ENCODE measurements at places on chromosomes 12 and 14.

GRCh38 chr14:28987516-28987915, 220.9 kb downstream of the FOXG1 start:
- no peak for DNase-seq

GRCh38 chr12:14193639-14194038, 171.8 kb upstream of the ATF7IP start:
- DNase-seq, result no peak

DNA sequence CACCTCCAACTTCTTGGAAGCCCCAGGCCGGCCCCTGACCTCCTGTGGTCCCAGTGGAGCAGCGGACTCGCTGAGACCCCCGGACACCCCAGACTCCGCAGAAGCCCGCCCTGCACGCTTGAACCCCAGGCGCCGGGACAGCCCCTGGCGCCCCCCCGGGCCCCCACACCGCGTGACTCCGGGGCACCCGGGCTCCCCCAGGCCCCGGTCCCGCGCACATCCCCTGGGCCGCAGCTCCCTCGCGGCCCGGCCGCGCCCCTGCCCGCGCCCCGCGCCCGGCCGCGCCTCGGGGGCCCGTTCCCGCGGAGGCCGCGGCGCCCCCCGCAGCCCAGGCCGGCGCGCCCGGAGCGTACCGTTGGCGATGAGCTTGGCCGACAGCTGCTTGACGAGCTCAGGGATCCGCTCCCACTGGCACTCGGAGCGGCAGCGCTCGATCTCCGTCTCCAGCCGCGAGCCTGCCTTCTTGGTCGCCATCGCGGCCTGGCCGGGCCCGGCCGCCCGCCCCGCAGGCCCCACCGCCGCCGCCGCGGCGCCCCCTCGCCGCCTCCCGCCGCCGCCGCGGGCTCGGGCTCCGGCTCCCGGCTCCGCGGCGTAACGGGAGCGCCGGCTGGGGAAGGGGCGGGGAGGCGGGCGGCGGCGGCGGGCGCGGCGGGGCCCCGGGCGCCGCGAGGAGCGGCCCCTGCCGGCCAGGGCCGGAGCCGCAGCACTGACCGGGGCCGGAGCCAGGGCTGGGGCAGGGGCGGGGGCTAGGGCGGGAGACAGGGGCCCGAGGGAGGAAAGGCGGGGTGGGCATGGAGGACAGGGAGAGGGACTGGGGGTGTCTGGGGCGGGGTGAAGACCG, at the start of gene TTC7B:
TTC7B (minus strand) TSS at position 609 of the 841 bp plus-strand sequence; CDS start at position 474, 135 bp downstream.
- peak; percentile 25 for DNase-seq

DNA sequence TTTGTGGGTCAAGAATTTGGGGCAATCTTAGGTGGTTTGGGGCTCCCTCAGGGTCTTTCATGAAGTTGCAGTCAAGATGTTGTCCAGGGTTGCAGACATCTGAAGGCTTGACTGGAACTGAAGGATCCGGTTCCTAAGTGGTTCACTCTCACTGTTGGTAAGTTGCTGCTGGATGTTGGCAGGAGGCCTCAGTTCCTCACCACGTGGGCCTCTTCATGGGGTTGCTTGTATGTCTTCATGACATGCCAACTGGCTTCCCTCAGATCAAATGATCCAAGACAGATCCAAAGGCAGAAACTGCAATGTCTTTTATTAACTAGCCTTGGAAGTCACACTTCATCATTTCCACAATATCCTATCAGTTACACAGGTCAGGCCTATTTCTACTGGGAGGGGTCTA, 49.2 kb downstream of the ARF6 start:
- no peak for DNase-seq

DNA sequence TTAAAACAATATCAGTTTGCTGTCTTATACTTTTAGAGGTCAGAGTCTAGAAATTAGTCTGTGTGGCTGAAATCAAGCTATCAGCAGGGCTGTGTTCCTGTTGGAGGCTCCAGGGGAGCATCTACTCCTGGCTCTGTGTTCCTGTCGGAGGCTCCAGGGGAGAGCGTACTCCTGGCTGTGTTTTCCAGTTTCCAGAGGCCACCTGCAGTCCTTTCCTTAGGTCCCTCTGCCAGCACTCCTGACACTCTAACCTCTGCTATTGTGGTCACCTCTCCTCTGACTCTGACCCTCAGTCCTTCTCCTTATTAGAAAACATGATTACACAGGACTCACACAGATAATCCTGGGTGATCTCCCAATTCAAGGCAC, 1140.7 kb upstream of the TMEM132C start:
- no peak for DNase-seq

- peak; percentile 40 for DNase-seq
Observed at GRCh38 chr14:104968541-104969401, 9.4 kb downstream of the AHNAK2 start.

- peak; percentile 12 for DNase-seq
Observed at GRCh38 chr12:89280833-89281538, 71.3 kb downstream of the DUSP6 start.

GRCh38 chr14:89616852-89617341, 199.9 kb upstream of the FOXN3 start:
- peak; percentile 53 for DNase-seq

DNA sequence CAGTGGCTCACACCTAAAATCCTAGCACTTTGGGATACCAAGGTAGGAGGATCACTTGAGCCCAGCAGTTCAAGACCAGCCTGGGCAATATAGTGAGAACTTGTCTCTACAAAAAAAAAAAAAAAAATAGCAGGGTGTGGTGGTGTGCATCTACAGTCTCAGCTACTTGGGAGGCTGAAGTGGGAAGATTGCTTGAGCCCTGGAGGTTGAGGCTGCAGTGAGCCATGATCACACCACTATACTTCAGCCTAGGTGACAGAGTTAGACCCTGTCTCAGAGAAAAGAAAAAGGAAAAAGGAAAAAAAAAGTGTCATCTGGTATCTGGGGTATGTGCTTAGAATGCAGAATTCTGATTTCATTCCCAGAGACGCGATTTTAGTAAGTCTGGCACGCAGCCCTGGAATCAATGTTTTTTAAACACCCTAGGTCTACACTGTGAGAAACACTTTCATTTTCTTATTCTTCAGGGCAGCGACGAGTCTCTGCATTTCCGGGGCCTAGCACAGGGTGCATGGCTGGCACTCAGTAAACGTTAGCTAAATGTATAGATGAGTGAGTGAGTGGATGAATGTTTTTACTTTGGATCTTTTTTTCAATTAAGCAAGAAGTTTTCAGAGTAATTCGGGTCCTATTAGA, 243.8 kb upstream of the PWP1 start:
- DNase-seq, result peak; percentile 62

GRCh38 chr14:31307198-31307597, 99.6 kb upstream of the HECTD1 start:
- no peak for DNase-seq

DNA sequence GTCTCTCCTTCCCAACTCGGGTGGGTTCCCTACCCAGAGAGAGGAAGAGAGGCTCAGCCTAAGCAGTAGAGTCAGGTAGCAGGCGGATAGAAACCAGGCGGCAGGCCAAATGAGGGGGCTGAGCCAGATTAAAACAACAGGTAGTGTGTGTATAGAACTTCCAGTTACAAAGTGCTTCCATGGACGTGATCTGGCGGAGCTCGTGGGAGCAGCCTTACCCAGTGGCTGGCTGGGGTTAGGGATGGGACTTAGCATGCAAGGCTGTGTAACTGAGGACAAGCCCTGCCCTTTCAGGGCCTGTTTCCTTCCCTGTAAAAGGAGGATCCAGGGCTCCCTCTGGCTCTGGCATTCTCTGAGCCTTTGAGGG, 8.3 kb downstream of the KRT80 start:
- no peak for DNase-seq

GRCh38 chr14:86838363-86838762, 1154.6 kb downstream of the GALC start:
- no peak for DNase-seq

DNA sequence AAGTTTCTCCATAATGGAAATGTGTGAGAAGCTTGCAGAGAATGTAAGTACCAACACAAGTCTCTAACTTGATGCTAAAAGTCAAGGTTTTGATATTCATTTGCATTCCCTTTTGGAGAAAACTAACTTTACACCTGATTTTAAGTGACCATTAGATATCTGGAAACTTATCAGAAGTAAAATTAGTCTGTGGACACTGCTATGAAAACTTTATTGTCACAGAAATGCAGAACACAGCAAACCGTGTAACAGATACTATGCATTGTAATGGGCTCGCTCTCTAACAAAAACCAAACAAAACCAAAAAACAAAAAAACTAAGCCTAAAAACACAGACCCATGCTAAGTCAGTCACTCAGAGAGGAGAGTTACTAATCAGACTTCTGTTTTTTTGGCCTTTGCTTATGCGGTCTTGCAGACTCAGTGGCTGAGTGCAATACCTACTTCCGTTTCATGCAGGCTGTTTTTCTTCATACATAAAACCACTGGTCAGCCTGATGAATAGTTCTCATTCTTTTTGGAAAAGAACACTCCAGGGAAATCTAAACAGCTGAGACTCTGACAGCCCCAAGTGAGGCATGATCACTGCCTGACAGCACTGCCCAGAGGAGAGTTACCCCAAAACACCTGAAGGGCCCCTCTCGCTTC, 35.7 kb downstream of the NRDE2 start:
- DNase-seq, result no peak

- no peak for DNase-seq
Observed at GRCh38 chr12:121538699-121539061, 42.1 kb downstream of the KDM2B start.

GRCh38 chr14:21299562-21300130, 19.8 kb downstream of the RPGRIP1 start:
- no peak for DNase-seq

GRCh38 chr12:4526923-4527546, 11.7 kb upstream of the RAD51AP1 start:
- DNase-seq, result peak; percentile 13

DNA sequence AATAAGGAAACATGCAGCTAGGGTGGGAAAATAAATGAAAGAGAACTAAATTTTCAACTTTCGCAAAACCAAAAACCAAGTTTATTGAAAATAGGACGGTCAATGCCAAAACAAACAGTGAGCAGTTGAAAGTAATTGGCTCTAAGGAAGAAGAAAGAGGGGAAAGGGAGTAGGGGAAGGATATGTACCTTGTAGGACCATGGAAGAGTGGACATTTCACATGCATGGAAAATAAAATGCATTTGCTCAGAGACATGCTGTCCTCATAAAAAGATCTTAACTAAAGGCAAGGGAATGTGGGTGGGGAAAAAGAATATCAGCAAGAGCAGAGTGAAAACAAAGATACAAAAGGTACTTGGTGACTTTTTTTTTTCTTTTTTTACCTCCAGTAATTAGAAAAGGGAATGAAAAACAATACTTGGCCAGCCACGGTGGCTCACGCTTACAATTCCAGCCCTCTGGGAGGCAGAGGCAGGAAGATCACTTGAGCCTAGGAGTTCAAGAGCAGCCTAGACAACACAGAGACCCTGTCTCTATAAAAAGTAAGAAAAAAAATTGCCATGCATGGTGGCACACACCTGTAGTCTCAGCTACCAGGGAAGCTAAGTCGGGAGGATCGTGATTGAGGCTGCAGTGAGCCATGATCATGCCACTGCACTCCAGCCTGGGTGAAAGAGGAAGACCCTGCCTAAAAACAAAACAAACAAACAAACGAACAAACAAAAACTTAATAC, 6.6 kb downstream of the TXNDC16 start:
- no peak for DNase-seq

DNA sequence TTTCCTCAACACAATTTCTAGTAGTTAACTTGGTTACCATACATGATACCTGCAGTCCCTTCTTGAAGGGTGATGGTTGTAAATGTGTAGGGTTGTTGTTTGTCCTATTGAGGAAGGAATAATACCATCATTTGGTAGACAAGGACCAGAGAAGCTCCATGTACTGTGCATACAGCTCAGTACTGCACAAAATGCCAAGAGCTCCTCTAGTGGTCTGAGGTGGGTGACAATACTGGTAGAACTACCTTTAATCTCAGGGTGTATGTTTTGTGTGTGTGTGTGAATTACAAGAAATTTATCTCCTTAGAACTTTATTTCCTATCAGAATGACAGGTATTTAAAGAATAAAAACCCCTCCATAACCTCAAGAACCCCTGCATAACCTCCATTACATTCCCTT, 575.3 kb downstream of the TMTC2 start:
- no peak for DNase-seq

DNA sequence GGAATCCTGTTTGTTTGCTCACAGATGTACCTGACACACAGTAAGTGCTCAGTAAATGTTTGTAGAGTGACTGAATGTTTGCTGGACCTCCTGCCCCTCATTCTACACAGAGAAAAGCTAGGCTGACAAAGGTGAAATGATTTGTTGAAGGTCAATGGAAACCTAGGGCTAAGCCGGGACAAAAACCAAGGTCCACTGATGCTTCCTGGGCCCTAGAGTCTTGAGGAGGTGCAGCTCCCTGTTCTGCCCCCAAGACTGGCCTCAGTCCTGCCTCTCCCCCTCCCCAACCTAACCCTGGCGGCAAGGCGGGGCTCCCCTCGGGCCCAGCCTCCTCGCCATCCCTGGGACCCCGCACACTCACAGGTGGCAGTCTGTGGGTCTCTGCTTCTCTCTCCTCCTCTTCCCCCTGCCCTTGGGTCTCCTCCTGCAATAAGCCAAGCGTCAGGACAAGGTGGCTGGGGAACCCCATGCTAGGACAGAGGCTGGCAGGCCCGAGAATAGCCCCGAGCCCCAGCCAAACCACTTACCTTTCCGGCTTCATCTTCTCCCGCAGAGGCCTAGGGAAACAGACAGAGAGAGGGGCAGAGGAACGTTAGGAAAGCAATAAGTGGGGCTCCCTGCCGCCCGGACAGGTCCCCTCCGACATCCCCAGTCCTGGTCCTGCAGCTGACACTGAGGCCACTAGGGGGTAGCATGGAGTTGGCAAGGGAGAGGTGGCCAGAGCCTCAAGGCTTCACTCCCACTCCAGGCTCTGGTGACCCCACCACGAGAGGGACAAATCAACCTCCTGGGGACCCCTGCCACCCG, 9.3 kb downstream of the PGF start:
- peak; percentile 53 for DNase-seq

DNA sequence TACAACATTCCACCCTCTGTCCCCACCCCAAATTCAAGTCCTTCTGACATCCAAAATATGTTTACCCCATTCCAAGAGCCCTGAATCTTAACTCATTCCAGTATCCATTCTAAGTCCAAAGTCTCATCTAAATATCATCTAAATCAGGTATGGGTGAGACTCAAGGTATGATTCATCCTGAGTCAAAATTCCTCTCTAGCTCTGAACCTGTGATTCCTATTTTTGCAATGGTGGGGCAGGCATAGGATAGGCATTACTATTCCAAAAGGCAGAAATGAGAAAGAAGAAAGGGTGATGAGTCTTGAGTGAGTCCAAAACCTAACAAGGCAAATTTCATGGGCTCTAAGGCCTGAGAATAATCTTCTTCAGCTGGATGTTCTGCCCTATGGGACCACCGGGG, 140.3 kb upstream of the FAR2 start:
- DNase-seq, result no peak

DNA sequence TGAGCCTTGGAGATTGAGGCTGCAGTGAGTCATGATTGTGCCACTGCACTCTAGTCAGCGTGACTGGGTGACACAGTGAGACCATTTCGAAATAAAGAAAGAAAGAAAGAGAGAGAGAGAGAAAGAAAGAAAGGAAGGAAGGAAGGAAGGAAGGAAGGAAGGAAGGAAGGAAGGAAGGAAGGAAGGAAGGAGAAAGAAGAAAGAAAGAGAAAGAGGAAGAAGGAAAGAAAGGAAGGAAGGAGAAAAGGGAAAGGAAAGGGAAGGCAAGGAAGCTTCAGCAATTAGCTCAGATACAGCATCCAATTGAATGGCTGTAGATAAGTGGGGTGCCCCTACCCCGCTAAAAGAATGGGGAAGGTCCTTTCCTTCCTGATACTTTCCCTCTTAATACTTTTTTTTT, 9.5 kb upstream of the NAA30 start:
- DNase-seq, result no peak

GRCh38 chr14:25628978-25629377, 579.0 kb upstream of the STXBP6 start:
- DNase-seq, result no peak
